Femur (tissue), 1 donor: ENCODE measurements at places on chromosomes 1 and 21.

DNA sequence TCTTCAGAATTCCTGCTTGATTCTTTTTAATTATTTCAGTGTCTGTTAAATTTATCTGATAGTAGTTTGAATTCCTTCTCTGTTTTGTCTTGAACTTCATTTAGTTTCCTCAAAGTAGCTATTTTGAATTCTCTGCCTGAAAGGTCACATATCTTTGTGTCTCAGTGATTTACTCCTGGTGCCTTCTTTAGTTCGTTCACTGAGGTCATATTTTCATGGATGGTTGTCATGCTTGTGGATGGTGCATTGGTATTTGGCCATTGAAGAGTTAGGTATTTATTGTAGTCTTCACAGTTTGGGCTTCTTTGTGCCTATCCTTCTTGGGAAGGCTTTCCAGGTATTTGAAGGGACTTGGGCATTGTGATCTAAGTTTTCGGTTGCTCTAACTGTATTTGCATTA lies 267.9 kb downstream of the HHAT start:
- DNase-seq, result no peak

GRCh38 chr1:94039871-94040569 lies 80.9 kb downstream of the ABCA4 start:
- peak; percentile 45 for DNase-seq

- no peak for DNase-seq
Measured at GRCh38 chr1:180503280-180503862, 994 bp upstream of the ACBD6 start.

DNA sequence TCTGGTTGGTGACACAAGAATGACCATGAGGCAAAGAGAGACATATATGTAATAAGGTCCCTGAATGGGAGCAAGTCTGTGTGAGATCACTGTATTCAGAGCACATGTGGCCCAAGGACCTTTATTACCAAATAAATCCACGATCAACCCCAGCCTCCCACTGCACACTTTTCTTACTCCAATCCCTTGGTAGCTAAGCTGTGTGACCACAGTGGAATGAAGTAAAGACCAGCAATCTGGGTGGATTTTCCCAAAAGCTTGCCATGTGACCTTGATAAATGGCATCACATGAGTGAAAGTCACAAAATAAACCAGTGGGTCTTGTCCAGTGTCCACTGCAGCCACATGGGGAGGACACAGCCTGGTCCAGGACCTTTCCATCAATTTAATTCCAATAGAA lies 36.7 kb upstream of the TLR5 start:
- no peak for DNase-seq

- DNase-seq, result no peak
Measured at GRCh38 chr1:204854286-204854685, 16.4 kb upstream of the NFASC start.

GRCh38 chr1:36966242-36966641 lies 68.1 kb downstream of the GRIK3 start:
- DNase-seq, result no peak

DNA sequence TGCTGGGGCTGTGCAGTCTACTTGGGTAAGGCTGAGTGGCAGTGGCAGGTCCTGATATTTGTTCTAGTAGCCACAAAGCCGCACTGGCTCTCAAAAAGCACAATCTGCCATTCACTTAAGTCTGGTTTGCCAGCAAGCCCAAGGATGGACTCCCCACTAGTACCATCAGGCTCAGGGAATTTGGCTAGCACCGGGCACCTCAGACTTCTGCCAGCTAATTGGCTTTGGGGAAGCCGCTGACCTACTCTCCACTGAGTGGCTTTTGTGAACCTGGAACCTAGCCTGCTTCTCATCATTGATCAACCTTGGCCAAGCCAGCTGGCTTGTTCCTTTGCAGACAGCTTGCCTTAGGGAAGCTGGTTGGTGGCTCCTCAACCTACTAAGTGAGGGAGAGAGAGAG lies 83.1 kb downstream of the ESRRG start:
- DNase-seq, result no peak

- DNase-seq, result no peak
Measured at GRCh38 chr1:170770254-170770653, 106.3 kb downstream of the PRRX1 start.

GRCh38 chr1:45800899-45801298 lies 2.5 kb upstream of the MAST2 start:
- DNase-seq, result no peak

DNA sequence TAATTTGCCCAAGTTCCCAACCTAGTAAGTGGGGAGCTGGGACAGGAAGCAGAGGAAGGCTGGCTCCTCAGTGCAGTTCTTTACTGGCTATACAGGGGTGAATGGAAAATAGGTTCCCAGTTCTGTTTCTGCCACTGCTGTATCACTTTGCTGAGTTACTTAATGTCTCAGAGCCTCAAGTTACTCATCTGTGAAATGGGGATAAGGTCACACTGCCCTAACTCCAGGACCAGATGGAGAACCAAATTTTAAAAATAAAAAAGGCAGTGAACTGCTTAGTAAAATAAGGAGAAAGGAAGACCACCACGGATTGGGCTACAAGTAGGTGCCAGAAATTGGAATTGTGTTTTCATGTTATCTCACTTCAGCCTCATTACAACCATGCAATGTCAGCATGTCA lies 147.8 kb downstream of the OMA1 start:
- no peak for DNase-seq

DNA sequence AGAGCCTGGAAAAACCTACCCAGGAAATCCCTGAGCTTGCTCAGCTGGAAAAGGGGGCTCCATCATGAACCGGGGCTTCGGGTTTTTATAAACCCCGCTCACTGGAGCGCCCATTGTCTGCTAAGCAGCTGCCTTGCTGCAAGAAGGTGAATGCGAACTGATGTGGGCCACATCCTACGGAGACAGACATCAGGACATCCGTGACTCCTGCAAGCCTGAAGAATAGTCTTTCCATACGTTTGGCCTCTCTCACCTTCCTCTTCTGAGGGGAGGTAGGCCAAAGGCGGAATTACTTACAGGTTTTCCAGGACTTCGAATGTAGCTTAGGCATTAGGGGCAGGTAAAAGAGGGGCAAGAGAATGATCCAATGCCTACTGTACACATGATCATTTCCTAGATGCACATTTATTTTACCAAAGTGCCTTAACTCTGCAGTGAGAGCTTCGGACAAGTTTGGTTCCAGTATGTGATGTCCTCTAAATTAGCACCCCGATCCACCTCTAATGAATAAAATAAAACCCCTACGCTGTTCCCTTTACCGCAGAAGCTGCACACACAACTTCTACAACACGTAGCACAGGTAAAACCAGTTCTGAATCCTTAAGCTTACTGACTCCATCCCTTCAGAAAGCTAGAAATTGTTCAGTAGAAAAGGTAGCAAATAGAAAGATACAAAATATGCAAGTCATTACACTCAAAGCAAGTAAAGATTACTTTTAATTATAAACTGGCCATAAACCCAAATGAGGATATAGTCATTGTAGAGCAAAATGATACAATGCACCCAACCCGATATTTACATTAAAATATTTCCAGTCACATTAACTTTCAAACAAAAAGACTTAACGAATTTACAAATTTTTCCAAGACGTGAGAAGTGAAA lies 866 bp upstream of the SORT1 start:
- DNase-seq, result no peak

GRCh38 chr1:178161516-178161915 lies 67.6 kb downstream of the RASAL2 start:
- no peak for DNase-seq

DNA sequence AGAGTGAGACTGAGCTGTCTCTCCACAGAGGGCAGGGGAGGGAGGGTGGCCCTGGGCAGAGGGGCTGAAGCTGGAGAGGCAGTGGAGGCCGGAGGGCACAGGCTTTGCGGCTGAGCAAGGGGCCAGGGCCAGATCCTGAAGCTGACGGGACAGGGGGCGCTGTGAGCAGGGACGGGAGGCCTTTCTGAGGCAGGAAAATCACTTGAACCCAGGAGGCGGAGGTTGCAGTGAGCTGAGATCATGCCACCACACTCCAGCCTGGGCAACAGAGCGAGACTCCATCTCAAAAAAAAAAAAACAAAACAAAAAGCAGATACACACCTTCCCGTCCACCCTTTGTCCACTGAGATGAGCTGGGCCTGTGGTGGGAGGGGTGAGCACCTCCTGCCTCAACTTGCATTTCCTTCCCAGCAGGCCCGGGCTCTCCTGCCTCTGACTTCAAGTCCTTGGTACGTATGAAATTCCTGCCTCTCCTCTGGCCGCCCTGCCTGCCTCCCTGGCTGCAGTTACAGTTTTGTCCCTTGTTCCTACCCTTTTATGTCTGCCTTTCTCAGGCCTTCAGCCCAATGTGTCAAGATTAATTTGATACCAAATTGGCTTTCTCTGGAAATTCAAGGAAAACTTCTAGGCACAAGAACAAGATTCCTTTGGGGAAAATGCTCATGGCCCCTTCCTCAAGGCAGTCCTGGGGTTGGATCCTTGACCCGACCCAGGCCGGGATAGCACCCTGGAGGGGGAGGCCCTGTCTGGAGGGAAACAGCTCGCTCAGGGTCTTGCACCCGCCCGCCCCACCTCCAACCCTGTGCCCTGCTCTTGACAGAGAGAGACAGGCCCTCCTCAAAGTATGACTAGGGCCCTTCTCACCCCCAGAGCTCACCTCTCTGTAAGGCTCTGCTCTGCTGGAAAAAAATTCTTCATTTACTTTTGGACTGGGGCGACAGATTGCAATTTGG lies 11.2 kb upstream of the ADAMTSL4 start:
- no peak for DNase-seq

DNA sequence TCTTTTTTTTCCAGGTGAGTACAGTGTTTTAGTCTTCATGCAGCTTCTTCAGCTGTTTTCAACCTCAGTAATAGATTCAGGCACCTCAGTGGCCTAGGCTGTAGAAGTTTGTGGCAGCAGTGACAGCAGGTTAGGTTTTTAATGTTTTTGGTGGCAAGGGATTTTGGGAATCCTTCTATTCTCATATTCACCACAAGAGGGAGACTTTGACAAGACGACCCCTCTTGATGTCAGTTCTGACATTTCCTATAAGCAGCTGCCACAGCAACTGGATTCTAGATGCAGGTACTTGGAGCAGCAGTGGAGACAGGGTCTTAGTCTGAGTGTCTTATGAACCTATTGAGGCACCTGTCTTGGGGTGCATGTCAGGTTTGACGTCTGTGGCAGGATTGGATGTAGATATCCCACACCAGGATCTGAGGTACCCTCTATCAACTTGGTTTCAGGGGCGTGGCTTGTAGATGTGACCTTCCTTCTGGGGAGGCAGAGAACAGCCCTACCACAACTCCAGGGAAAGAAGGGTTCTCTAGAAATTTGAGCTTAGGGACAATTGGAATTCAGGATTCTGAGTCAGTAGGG lies 1104.2 kb upstream of the TMPRSS15 start:
- no peak for DNase-seq

GRCh38 chr1:42056460-42056859 lies 96.8 kb upstream of the GUCA2B start:
- no peak for DNase-seq

DNA sequence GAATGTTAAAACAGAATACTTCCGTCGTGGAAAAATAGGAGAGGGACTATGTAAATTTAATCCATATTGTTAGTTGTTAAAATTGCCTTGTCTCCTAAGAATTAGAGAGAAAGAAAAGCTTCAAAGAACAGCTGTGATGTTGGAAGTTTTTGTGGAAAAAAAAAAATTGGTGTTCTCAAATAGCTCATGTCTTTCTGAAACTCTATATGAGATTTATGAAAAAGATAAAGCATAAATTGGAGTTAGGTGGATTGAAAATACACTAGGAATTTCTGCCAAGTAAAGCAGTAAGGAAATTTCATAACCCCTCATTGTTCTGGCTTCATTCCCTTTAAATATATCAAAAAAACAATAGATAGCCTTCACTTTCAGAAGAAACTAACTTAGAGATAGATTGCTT lies 274.0 kb upstream of the ADAMTS5 start:
- no peak for DNase-seq

- no peak for DNase-seq
Measured at GRCh38 chr1:196933531-196934189, 9.9 kb upstream of the CFHR2 start.

DNA sequence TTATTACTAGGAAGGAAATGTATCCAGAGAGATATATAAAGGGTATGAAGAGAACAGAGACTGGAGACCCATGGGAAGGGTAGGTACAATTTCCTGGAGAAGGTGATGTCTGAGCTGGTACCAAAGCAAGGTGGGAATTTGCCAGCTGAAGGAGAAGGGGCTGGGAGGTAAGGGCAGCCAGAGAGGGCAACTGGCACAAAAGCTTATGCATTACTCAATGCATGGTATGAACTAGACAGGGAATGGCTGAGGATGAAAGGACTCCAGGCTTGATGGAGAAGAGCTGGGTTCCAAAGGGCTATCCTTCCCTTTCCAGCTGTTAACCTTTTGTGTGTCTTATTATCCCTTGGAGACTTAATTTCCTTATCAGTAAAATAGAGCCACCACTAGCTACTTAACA lies 113.6 kb upstream of the GADD45A start:
- no peak for DNase-seq

DNA sequence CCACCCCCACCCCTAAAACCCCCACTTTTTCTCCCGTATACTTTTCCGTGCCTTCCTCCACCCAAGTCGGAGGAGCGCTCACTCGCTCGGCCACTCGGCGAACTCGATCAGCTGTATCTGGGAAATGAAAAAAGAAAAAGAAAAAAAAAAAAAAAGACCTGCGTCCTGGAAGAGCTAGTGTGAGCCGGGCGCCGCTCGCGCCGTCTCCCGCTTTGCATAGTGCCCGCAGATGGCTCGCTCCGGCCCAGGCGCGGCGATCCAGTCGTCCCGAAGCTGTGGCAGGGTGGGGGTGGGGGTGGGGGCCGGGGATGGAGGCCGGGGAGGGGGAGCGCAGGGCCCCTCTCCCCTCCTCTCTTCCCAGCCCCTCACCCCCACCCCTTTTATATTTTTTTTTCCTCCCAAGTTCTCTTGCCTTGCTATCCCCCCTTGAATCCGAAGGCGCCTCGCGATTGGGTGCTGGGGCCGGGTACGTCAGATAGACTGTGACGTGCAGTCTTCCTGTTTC lies 299 bp upstream of the PROX1 start:
- DNase-seq, result peak; percentile 95

GRCh38 chr1:194548071-194548470 lies 1361.7 kb upstream of the B3GALT2 start:
- DNase-seq, result no peak

DNA sequence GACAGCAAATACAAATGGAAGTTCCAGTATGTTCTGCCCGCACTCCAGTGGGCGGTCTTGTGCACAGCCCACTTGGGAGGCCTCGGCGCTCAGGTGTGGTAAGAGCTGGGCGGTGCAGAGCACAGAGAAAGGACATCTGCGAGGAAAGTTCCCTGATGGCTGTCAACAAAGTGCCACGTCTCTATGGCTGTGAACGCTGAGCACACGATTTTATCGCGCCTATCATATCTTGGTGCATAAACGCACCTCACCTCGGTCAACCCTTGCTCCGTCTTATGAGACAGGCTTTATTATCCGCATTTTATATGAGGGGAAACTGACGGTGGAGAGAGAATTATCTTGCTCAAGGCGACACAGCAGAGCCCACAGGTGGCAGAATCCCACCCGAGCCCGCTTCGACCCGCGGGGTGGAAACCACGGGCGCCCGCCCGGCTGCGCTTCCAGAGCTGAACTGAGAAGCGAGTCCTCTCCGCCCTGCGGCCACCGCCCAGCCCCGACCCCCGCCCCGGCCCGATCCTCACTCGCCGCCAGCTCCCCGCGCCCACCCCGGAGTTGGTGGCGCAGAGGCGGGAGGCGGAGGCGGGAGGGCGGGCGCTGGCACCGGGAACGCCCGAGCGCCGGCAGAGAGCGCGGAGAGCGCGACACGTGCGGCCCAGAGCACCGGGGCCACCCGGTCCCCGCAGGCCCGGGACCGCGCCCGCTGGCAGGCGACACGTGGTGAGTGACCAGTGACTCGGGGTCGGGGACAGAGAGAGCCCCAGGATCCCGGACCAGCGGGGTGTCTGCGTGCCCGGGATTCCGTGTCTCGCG lies at the start of gene IL12RB2:
Gene IL12RB2, plus strand, starts transcription at position 623 of the 810 bp plus-strand sequence. CDS start 12,496 bp downstream, outside the sequence.
- peak; percentile 23 for DNase-seq
